ENCODE measurements at places on chromosomes 3 and 15.

DNA sequence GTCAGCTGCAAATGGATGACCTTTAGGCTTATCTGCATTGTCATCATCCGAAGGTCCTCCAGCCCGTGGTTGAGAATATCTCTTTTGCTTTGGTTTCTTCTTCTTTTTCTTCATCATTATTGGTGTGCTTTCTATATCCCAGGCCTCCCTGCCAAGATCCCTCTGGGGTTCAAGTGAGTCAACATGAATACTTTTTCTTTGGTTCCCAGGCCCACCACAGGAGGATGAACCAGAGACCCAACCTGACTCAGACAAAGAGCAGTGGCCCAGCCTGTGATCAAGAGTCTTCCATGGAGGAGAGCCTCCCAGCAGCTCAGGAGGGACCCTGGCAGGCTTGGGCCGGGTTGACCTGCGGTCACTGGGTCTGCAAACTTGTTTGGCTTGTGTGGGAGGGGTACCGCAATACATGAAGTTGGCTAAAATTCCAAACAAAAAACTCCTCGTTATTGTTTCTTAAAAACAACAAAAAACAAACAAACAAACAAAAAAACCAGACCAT is 104.2 kb downstream of the MAP4 start:
- no peak for DNase-seq

- no peak for DNase-seq
Measured at GRCh38 chr3:197564097-197564843, 8.5 kb upstream of the BDH1 start.

DNA sequence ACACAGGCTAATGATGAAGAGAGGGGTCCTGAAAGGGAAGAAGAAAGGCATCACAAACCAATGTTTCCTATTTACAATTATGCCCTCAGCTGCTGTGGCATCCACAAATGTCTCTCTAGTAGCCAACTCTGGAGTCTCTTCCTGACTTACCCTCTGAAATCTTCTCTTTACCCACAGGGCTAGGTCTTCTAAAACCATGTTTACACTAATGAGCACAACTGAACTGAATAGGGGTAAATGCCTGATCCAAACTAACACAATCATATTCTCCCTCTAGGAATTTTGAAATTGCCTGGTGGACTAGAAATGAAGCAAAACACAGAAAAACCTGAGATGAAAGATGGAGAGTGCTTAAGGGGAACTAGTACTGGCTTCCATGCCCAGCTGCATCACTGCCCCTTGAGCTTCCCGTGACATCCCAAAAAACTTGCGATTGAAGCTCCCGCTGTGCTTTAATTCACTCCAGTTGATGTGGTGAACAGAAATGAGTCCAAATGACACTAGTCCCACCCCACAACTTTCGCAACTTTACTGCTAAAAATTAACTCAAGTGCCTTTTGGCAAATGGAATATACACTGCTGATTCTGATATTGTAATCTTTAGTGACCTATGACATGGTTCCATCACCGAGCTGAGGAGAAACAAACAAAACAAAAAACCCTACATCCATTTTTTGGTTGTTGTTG is 32.8 kb downstream of the CFAP20DC start:
- DNase-seq = no peak

GRCh38 chr3:176247191-176247590 is 950.1 kb downstream of the TBL1XR1 start:
- no peak for DNase-seq

- DNase-seq = no peak
Measured at GRCh38 chr3:133756716-133757694, 10.8 kb downstream of the TF start.

- no peak for DNase-seq
Measured at GRCh38 chr3:127698286-127698685, 25.5 kb downstream of the ABTB1 start.

DNA sequence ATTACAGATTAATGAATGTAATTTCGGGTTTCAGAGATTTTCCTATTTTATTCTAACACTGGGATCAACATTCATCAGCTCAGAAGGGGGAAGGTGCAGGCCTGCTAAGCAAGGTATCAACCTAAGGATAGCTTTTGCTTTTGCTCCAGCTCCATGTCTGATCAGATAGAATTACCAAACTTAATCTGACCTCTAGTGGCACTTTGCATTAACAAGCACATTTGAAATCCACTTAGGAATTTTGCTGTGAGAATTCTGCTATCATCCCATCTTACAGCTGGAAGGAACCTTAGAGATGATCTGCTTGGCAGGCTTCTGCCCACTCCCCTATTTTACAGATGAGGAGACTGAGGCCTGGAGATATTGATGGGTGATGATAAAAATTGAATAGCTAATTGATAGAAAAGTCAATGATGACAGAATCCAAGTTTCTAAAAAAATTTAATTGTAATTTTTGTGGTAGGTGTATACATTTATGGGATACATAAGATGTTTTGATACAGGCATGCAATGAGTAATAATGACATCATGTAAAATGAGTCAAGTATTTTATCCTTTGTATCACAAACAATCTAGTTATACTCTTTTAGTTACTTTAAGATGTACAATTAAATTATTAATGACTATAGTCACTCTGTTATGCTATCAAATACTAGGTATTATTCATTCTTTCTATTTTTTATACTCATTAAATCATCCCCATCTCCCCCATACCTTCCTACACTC is 209.2 kb upstream of the ZPLD1 start:
- DNase-seq = peak; percentile 30

GRCh38 chr15:90101130-90101968 is 919 bp downstream of the IDH2 start:
- DNase-seq = no peak

GRCh38 chr3:144045766-144046165 is 74.1 kb downstream of the DIPK2A start:
- DNase-seq = no peak

DNA sequence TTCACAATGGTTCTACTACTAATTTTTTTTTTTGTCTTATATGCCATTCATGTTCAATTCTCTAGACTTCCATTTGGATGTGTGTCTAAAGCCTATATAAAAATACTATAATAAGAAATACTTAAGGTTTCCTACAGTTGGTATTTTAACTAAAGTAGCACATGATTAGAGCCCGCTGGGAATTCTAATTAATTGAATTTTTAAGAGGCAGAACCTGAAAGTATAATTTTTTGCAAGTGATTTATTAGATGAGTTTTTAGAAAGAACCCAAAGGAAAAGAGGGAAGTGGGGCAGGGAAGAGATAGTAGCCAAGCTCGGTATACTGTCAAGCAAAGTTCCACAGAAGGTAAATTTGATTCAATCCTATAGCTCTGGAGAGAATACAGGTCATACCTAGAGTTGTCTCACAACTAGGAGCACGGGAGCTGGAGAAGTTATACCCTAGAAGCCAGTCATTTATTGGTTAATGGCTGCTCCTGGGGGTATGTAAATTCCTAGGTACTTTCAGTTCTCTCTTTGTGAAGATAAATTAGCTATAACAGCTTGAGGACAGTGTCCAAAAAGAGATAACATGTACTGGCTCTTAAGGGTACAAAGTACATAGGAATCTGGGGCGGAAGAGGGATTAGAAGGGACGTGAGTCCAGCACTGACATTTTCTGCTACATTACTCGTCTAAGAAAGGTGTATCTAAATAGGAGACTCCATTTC is 225.6 kb downstream of the CNTN6 start:
- no peak for DNase-seq

GRCh38 chr3:149473357-149474249 is 894 bp upstream of the TM4SF4 start:
- DNase-seq = no peak

DNA sequence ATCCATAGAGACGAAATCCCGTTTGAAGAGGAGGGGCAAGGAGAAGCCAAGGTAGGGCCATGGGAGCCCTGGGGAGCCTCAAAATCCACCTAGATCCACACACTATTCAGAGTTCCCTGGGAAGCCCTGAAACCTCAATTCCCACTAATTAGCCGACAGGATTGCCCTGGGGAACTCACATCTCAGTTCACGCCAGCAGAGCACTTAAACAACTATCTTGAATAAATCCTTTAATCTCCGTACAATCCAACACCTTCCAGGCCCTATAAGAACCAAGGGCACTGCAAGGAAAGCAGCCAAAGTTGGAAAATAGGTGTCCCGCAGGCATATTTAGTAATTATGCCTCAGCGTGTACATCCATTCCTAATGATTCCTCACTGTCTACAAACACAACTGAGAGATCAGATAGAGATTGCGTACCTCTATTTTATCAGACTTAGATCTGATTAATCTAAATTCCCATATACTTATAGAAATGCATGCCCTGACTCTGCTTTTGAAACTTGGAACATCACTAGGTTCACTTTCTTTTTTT is 25.6 kb upstream of the EIF4A2 start:
- DNase-seq = no peak

- no peak for DNase-seq
Measured at GRCh38 chr3:45100981-45101407, 45.2 kb downstream of the CDCP1 start.

DNA sequence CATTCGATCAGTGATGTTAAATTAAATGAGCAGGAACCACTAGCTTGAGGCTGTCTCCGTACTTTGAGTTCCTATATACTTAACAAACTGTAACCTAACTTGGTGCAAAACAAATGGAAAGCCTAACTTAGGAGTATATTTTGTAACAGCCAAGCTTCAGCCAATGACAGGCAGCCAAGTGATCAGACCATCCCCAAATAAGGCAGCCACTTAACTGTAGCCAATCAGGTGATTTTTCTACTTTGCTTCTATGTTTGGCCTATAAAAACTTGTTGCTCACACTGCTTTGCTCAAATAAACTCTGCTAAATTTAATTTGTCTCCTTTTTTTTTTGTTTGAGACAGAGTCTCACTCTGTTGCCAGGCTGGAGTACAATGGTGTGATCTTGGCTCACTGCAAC is 19.3 kb upstream of the ZNF770 start:
- DNase-seq = no peak

- DNase-seq = no peak
Measured at GRCh38 chr15:39013262-39013661, 448.6 kb upstream of the RASGRP1 start.

DNA sequence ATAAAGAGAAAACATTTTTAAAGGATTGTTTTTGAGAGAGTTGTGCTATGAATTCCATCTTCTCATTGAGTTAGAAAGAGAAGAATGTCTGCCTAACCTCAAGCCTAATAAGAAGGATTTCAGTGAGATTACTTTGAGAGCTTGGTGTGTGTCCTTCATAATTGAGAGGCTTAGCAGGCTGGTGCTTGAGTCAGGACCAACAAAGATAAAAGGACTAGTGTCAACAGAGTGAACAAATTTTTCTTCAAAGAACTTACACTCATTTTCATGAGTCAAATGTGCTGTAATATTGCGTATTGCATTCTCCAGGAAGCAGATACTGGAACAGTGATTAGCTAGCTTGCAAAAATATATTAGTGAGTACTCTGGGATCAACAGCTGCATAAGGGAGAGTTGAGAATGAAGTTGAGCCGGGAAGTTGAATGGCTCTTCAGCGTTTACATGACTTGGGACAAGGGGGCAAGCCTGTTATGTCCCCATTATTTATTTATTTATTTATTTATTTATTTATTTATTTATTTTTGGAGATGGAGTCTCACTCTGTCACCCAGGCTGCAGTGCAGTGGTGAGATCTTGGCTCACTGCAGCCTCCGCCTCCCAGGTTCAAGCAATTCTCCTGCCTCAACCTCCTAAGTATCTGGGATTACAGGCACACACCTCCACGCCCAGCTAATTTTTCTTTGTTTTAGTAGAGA is 37.5 kb upstream of the SLITRK3 start:
- no peak for DNase-seq

GRCh38 chr3:112531358-112531781 is 30.4 kb downstream of the ATG3 start:
- DNase-seq = peak; percentile 27

DNA sequence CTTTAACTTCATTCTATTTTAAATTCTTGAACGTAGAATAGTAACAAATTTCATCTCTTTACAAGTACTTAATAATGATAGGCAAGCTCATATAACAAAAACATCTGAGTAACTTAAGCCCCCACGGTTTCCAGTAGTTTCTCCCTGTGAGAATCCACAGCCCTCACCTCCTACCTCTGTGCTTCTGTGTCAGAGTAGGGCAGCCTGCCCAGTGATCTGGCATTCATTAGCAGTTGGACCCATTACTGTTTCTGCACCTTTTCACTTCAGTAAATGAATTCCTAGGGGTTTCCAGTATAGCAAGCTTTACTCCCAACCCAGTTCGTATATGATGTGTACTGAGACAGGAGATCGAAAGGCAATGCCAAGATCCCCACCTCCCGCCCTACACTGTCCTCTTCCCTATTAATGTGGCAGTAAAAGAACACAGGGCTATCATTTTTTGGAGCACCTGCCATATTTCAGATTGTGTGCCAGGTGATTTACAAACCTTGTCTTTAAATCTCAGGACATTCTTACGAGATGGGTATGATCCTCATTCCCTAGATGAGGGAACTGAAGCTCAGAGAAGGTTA is 40.8 kb downstream of the EIF2AK4 start:
- DNase-seq = no peak

GRCh38 chr3:18284716-18285115 is 140.4 kb downstream of the SATB1 start:
- no peak for DNase-seq

DNA sequence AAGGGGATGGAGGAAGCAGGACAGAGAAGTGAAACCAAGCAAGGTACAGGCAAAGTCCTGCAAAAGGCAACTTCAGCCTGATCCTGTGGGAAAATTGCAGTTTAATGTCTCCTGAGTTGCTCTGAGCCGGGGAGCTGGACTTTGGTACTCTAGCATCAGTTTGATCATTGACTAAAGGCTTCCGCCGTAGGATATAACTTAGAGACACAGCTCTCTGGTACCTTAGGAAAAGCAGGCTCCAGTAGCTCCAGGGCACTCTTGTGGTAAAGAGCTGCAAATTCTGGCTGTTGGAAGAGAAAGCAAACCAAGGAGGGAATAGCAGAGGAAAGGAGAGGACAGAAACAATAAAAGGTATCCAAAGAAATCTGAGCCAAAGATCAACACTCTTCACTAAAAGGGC is 521.1 kb downstream of the PLOD2 start:
- DNase-seq = no peak

GRCh38 chr15:38035701-38036100 is 101.3 kb downstream of the TMCO5A start:
- no peak for DNase-seq

- DNase-seq = no peak
Measured at GRCh38 chr15:100671858-100672543, 69.6 kb downstream of the ASB7 start.

- no peak for DNase-seq
Measured at GRCh38 chr3:146280864-146281263, 30.0 kb upstream of the PLSCR4 start.

DNA sequence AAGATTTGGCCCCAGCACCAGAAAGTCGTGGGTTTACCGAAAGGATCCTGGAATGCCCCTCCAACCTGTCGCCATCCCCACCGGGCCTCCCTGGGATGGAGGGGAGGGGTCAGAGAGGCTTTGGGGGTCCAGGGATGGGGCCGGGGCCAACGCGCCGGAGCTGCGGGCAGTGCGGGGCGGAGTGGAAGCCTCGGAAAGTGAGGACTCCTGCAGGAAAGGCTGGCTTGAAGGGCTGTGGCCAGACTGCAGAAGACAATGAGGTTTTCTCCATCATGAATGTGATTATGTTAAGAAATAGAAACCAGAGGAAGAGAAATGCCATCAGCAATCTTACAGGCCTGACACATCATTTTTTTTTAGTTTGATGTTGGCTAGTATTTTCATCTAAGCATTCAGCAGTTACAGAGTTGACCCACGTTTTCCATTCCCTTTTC is 738 bp downstream of the YEATS2 start:
- peak; percentile 34 for DNase-seq

- no peak for DNase-seq
Measured at GRCh38 chr3:157807280-157807679, 298.9 kb downstream of the SHOX2 start.

GRCh38 chr15:79406210-79406609 is 25.9 kb upstream of the MINAR1 start:
- no peak for DNase-seq

- no peak for DNase-seq
Measured at GRCh38 chr15:96599268-96599667, 268.8 kb downstream of the NR2F2 start.
